RCC 7860 (cell line): ENCODE measurements at places on chromosomes 5 and 9.

GRCh38 chr5:67050125-67050524, 146.5 kb downstream of the CD180 start:
- no peak for DNase-seq

GRCh38 chr5:160450164-160450932, 28.7 kb downstream of the PTTG1 start:
- DNase-seq, result no peak

- DNase-seq, result peak; percentile 56
These were observed 170.5 kb downstream of the RGS3 start for GRCh38 chr9:113633782-113634595.

- no peak for DNase-seq
These were observed 2.5 kb downstream of the KCNT1 start for GRCh38 chr9:135704483-135704882.

DNA sequence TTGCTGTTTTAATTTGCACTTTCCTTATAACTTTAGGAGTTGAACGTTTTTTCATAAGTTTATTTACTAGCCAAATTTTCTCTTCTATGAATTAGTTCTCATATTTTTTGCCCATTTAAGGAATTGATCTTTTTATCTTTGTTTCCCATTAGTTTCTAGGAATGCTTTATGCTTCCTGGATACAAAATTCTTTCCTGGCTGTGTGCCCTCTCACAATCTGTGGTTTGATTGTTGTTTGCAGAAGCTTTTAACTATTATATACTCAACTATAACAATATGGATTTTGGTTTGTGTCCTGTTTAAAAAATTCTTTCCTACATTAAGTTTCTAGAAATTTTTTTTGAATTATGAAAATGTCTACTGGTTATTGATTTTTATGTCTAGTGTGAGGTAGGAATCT, 206.3 kb downstream of the CSNK1G3 start:
- no peak for DNase-seq

- no peak for DNase-seq
These were observed 108.0 kb downstream of the CDC42SE2 start for GRCh38 chr5:131371835-131372234.

DNA sequence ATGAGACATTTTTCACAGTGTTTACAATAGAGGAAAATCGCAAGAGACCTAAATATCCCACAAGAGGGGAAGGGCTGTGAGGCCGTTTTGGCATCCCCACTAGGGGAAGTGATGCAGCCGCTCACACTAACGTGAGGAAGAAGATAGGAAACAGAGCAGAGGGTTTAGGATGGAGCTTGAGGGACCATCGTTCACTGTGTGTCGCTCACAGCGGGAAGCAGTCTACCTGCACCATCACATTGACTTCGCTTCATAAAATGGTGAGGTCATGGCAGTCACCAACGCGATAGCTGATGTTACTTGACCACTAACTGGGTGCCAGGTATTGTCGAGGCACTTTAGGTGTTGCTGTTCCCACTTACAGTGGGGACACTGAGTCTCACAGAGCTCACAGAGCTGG, 35.6 kb downstream of the PRRX2 start:
- DNase-seq, result no peak

- DNase-seq, result no peak
These were observed 33.0 kb downstream of the LHX3 start for GRCh38 chr9:136171801-136172411.

GRCh38 chr5:179378441-179379271, 33.4 kb upstream of the ADAMTS2 start:
- DNase-seq, result no peak

DNA sequence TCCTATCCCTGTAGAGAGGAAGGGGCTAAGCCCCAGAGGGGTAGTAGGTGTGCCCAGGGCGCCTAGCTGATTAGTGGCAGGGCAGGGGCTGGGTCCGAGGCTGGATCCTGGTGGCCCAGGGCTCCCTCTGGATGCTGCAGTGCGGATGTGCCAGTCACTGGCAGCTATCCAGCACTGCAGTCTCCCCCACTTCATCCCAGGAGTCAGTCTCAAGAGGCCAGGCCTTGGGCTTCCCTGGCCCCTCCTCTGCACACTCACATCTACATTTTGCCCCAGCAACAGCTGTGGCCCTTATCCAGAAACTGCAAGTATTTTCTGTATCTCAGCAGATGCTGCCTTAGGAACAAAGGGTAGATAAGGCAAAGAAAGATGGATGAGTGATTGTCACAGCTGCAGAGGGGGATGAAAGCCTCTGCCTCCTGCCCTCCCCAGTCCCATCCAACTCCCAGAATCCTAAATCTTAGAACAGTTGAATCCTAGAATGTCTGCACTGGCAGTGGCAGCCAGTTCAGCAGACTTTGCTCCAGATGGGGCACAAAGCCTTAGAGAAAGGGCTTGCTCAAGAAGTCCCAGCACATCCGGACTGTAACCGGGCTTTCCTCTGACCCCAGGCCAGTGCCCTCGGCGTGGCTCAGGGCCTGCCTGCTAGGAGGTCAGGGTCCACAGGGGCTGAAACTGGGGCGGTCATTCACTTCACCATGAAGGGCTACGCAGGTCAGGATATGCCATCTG, 1.6 kb downstream of the ANXA6 start:
- peak; percentile 45 for DNase-seq

DNA sequence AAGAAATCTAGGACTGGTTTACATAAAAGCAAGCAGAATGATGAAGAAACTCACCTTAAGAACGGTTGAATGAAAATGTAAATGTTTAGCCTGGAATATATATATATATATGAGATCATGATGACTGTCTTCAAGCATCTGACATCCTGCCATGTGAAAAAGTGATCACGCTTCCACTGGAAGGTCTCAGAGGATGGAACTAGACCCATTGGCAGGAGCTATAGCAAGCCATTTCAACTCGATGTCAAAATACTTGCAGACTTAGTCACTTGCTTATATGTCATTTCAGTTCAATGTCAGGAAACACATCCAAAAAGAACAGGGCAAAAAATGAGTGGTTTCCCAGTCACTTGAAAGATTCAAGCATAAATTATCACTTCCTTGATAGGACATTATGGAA, 22.2 kb upstream of the TMEM161B start:
- DNase-seq, result no peak

DNA sequence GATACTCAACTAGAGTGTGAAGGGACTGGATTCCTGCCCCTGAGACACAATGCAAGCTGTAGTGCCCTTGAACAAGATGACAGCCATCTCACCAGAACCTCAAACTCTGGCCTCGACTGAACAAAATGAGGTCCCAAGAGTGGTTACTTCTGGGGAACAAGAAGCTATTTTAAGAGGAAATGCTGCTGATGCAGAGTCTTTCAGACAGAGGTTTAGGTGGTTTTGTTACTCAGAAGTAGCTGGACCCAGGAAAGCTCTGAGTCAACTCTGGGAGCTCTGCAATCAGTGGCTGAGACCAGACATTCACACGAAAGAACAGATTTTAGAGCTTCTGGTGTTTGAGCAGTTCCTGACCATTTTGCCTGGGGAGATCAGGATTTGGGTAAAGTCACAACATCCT, 2.4 kb downstream of the ZNF483 start:
- no peak for DNase-seq

DNA sequence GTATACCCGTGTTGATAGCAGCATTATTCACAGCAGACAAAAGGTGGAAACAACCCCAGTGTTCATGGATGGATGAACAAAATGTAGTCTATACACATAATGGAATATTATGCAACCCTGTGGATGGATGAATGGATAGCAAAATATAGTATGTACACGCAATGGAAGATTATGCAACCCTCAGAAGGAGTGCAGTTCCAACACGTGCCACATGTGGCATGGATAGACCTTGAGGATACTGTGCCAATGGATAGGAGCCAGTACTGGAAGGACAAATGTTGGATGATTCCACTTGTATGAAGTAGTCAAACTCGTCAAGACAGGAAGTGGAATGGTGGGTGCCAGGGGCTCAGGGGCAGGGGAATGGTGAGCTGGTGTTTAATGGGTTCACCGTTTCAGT, 44.9 kb downstream of the PLEKHG4B start:
- DNase-seq, result no peak

DNA sequence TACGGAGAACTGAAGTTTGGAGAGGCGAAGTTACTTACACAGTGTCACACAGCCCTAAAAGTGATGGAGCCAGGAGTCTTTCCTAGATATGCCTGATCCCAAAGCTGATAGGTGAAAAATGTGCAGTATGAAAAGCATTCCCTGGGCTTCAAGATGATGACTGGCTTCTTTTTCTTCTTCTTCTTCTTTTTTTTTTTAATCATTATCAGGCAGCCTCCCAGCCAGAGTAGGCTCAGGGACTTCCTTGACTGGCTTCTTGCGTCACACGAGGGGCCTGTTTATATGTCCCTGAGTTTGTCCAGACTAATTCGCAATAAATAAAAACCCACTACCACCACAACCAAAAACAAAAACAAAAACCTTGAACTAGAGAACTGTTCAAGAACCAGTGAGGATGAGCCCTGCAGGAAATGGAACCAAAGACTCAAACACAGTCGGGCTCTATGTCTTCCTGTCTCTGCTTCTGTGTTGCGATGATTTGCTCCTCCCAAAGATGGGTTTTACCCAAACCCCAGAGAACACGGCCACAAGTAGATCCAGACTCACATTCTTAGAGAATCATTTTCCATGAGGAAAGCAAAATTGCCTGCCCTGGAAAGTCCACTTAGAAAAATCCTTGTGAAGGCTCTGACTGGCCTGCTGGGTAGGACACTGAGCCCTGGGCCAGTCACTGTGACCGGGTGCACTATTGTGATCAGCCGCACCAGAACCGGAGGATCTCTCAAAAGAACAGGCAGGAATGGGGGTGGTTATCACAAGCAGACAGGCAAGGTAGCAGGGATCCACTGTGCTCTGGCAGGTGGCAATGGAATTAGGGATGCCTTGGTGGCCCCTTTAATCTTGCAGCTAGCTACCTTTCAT, 38.0 kb upstream of the ADAM19 start:
- DNase-seq, result no peak

GRCh38 chr5:2261004-2261703, 378.4 kb upstream of the IRX4 start:
- DNase-seq, result no peak

DNA sequence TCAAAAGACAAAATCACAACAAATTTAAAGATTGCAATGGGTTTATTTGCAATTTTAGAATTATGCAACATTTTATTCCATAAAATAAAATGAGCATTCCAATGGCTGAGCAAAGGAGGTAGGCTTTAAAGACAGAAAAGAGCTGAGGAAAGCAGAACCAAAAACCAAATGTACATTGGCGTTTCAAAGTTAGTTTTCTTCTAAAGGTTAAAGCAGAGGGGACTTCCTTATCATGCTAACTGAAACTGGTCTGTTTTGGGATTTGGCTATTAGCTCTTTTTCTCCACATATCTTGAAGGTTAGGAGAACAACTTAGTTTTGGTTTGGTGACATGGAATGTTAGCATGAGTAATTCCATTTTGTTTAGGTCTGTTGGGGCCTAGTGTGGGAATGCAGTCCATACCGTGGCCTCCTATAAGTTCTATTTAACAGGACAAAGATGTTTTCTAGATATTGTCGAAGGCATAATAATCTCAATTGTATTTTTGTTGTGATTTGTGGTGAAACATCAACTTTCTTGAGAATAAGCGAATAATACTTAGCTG, 20.3 kb downstream of the DCP2 start:
- DNase-seq, result no peak

GRCh38 chr9:107228496-107229039, 54.5 kb upstream of the RAD23B start:
- DNase-seq, result no peak

DNA sequence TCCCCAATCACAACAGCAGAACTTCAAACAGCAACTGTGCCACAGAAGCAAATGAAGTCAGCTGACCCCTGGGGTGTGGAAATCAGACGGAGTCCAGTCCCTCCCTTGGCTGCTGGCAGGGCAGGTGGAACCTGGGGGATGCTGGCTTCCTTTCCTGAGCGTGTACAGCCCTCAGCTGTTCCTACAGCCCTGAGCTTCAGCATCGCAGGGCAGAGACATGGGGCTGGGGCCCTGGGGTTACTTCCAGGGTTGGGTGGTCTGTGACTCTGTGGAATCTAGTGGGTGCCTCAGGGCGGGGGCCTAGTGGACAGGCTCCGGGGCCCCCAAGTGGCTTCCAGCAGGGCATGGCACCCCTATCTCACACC, 7.3 kb upstream of the RXRA start:
- no peak for DNase-seq

- DNase-seq, result peak; percentile 84
These were observed 4.3 kb upstream of the TIFAB start for GRCh38 chr5:135456238-135457099.

GRCh38 chr5:8391911-8392310, 523.0 kb downstream of the MTRR start:
- DNase-seq, result no peak

GRCh38 chr9:22055090-22055489, 46.0 kb upstream of the CDKN2B start:
- no peak for DNase-seq

GRCh38 chr9:38160613-38161215, 91.7 kb upstream of the SHB start:
- no peak for DNase-seq

- peak; percentile 56 for DNase-seq
These were observed 34.7 kb downstream of the ADAM19 start for GRCh38 chr5:157540707-157541446.

DNA sequence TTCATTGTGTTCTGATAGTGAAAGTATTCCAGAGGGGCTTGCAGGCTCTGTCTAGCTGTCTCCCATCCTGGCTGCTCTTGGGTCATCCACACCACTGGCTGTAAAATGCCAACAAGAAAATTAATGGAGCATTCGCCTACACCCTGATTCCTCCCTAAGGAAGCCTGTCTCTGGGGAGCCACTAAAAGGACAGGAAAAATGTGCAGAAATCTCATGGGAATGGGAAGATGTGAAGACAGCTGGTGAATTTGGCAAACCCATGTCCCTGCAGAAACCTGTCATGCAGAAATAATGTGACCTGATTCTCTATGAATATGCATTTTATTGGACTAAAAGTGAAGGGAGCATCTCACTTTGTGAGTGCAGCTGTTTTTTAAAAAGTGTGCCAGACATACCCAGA, 265.6 kb downstream of the TUSC1 start:
- DNase-seq, result no peak

GRCh38 chr9:104944871-104945270, 16.9 kb upstream of the ABCA1 start:
- DNase-seq, result no peak

- DNase-seq, result no peak
These were observed 138.6 kb downstream of the PALM2AKAP2 start for GRCh38 chr9:109918339-109919163.
